ENCODE measurements at places on chromosomes 2 and 18.

GRCh38 chr2:16911746-16912145 is 246.1 kb upstream of the CYRIA start:
- no peak for DNase-seq

- no peak for DNase-seq
These were observed 640.2 kb upstream of the POU3F3 start for GRCh38 chr2:104213758-104214157.

DNA sequence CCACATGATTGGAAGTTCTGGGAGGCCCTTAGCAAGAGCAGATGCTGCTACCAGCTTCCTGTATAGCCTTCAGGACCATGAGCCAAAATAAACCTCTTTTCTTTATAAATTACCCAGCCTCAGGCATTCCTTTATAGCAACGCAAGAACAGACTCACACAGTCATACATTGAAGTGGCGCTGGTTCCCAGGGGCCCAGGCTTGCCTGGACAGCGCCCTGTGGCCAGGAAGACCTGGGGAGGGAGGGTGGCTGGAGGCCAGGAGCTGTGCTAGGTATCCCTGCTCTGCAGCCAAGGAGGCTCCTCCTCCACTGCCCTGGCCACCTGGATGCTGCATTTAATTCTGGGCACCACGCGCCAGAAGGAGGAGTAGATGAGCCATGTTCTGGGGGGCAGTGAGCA is 98.1 kb downstream of the AGAP1 start:
- DNase-seq, result no peak

- no peak for DNase-seq
These were observed 9.5 kb downstream of the KCMF1 start for GRCh38 chr2:84980263-84980983.

All from uterus (tissue), 4 donors.